ENCODE measurements at places on chromosomes 11 and 22.

GRCh38 chr11:64890522-64890939 is 12.1 kb upstream of the EHD1 start:
- H3K36me3 ChIP-seq: no peaks in the 10 kb centered on the region
- peaks cover 11% of the 10 kb centered on the region for H3K4me1 ChIP-seq
- no peak overlapping the region for H3K27ac ChIP-seq
- DNase-seq: no peak
- H3K4me3 ChIP-seq: no peak overlapping the region

- H3K4me3 ChIP-seq: no peak overlapping the region
- peaks cover 2% of the 10 kb centered on the region for H3K36me3 ChIP-seq
- no peaks in the 10 kb centered on the region for H3K27me3 ChIP-seq
- H3K27ac ChIP-seq: no peak overlapping the region
Observed at GRCh38 chr22:41827671-41828070, 5.2 kb upstream of the SREBF2 start.

- H3K4me3 ChIP-seq: no peak overlapping the region
- no peaks in the 10 kb centered on the region for H3K4me1 ChIP-seq
- H3K27me3 ChIP-seq: no peaks in the 10 kb centered on the region
Observed at GRCh38 chr22:49247194-49247924, 580.3 kb downstream of the BRD1 start.

DNA sequence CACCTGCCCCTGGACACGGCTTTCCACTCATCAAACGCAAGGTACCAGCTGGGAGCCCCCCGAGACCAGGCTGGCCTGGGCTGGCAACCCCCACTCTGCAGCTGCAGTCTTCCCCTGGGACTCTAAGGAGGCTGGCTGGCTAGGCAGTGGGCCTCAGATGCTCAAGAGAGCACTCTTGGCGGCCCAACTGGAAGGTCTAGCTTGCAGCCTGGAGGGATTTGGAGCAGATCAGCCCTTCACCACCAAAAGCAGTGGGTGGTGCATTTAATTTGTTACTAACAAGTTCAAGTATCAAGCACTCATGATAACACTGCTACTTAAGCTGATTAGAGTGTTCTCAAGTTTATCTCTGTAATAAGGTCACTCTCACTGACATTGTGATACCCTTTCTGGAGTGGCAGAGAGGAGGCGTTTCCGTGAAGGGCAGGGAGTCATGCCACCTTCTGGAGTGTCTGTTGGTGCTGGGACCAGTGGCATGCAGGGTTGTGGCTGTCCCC is 21.5 kb downstream of the C22orf23 start:
- H3K27me3 ChIP-seq: no peaks in the 10 kb centered on the region
- H3K27ac ChIP-seq: no peak overlapping the region
- H3K36me3 ChIP-seq: peaks cover 60% of the 10 kb centered on the region
- DNase-seq: no peak

GRCh38 chr22:19419464-19420178 is 11.9 kb downstream of the HIRA start:
- H3K4me1 ChIP-seq: no peaks in the 10 kb centered on the region
- H3K36me3 ChIP-seq: peaks cover 16% of the 10 kb centered on the region
- no peak overlapping the region for H3K27ac ChIP-seq
- DNase-seq: no peak
- H3K4me3 ChIP-seq: no peak overlapping the region

- no peak for DNase-seq
- no peaks in the 10 kb centered on the region for H3K36me3 ChIP-seq
- no peak overlapping the region for H3K27ac ChIP-seq
- H3K27me3 ChIP-seq: no peaks in the 10 kb centered on the region
- H3K4me1 ChIP-seq: peaks cover 25% of the 10 kb centered on the region
- H3K4me3 ChIP-seq: no peak overlapping the region
Observed at GRCh38 chr11:66906061-66906733, 49.3 kb downstream of the LRFN4 start.

DNA sequence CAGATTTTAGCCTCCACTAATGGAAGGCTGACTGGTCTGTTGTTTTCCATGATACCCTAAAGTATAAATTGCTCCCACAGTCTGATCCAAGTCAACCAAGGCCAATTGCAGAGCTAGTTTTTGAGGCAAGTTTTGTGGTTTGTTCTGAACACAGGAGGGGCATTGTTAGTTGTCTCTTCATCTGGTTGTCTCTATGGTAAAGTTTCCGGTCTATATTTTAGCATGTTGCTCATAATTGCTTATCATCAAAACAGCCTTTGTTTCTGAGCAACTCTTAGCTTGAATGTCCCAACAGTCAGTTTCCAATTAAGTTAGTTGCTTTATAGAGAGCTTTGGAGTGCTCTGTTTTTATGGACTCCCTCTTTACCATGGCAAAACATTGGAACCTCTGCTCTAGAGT is 217.6 kb upstream of the CARD18 start:
- no peaks in the 10 kb centered on the region for H3K36me3 ChIP-seq
- H3K4me3 ChIP-seq: no peak overlapping the region
- H3K27ac ChIP-seq: no peak overlapping the region
- no peaks in the 10 kb centered on the region for H3K27me3 ChIP-seq
- no peaks in the 10 kb centered on the region for H3K4me1 ChIP-seq

DNA sequence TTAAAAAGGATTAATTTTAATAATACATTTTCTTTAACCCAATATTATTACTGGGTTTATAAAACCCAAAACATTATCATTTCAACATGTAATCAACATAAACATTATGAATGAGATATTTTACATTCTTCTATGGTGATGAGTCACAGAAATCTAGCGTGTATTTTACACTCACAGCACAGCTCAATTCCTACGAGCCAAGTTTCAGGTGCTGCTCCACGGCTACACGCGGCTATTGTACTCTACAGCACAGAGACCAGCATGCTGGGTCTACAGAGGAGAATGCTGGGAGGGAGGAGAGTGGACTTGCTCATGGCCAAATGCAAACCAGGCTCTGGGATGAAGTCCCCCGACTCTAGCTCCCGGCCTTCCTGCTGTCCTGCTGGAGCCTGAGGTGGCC is 72.0 kb upstream of the LMO1 start:
- H3K4me3 ChIP-seq: no peak overlapping the region
- H3K36me3 ChIP-seq: no peaks in the 10 kb centered on the region
- DNase-seq: no peak

- H3K36me3 ChIP-seq: no peaks in the 10 kb centered on the region
- no peak overlapping the region for H3K27ac ChIP-seq
- no peak overlapping the region for H3K4me3 ChIP-seq
- DNase-seq: no peak
- peaks cover 7% of the 10 kb centered on the region for H3K4me1 ChIP-seq
Observed at GRCh38 chr11:64445651-64446050, 86.7 kb downstream of the RPS6KA4 start.

- no peak overlapping the region for H3K27ac ChIP-seq
- no peaks in the 10 kb centered on the region for H3K4me1 ChIP-seq
- no peaks in the 10 kb centered on the region for H3K36me3 ChIP-seq
- H3K27me3 ChIP-seq: no peaks in the 10 kb centered on the region
- no peak for DNase-seq
Observed at GRCh38 chr11:13923716-13924650, 38.5 kb upstream of the SPON1 start.

DNA sequence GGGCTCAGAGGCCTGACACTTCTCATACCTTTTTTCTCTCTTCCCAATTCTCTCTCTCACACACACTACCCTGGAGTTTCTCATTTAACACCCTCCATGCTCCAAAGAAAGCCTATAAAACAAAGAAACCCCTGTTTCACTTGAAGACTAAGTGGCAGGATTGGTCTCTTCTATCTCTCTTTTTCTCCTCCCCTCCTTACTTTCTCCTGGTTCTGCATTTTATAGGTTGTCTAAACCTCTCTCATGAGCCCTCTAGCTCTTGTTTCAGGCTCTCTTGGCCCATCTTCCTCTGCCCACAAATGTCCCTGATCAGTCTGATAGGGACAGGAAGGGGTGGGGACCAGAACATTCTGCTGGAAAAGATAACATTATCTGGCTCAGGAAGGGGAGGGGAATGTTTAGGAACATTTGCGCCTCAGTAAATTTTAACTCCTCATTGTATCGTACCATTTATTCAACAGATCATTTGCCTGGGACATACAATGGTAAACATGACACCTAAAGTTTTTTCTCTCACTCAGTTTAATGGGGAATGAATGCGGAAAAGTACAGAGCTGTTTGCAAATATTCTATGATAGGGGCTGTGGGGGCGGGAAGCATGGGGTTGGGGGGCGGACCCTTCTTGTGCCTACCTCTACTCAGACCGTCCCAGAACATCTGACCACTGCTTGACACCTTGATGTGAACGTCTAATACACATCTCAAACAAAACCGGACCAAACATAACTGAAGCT is 10.8 kb downstream of the CRYBA4 start:
- H3K4me1 ChIP-seq: no peaks in the 10 kb centered on the region
- H3K36me3 ChIP-seq: no peaks in the 10 kb centered on the region
- H3K4me3 ChIP-seq: no peak overlapping the region

- H3K4me1 ChIP-seq: no peaks in the 10 kb centered on the region
- H3K27me3 ChIP-seq: no peaks in the 10 kb centered on the region
- H3K27ac ChIP-seq: no peak overlapping the region
- no peaks in the 10 kb centered on the region for H3K36me3 ChIP-seq
Observed at GRCh38 chr11:15016200-15016599, 44.0 kb upstream of the CALCA start.

DNA sequence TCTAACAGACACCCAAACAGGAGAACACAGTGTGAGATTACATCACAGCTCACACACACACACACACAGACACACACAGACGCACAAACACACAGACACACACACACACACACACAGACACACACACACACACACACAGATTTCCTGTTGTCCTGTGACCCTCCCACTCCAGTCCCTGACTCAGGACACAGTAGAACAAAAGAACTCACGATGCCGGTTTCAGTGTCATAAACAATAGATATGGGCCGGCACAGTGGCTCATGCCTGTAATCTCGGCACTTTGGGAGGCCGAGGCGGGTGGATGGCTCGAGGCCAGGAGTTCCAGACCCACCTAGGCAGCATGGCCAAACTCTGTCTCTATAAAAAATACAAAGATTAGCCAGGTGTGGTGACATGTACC is 13.8 kb upstream of the KAT5 start:
- H3K4me1 ChIP-seq: peaks cover 6% of the 10 kb centered on the region
- no peaks in the 10 kb centered on the region for H3K36me3 ChIP-seq
- H3K27ac ChIP-seq: no peak overlapping the region
- DNase-seq: no peak
- no peaks in the 10 kb centered on the region for H3K27me3 ChIP-seq
- H3K4me3 ChIP-seq: no peak overlapping the region

GRCh38 chr11:76410851-76411357 is 29.8 kb downstream of the GVQW3 start:
- no peaks in the 10 kb centered on the region for H3K27me3 ChIP-seq
- peaks cover 7% of the 10 kb centered on the region for H3K4me1 ChIP-seq
- no peaks in the 10 kb centered on the region for H3K36me3 ChIP-seq
- no peak overlapping the region for H3K4me3 ChIP-seq

DNA sequence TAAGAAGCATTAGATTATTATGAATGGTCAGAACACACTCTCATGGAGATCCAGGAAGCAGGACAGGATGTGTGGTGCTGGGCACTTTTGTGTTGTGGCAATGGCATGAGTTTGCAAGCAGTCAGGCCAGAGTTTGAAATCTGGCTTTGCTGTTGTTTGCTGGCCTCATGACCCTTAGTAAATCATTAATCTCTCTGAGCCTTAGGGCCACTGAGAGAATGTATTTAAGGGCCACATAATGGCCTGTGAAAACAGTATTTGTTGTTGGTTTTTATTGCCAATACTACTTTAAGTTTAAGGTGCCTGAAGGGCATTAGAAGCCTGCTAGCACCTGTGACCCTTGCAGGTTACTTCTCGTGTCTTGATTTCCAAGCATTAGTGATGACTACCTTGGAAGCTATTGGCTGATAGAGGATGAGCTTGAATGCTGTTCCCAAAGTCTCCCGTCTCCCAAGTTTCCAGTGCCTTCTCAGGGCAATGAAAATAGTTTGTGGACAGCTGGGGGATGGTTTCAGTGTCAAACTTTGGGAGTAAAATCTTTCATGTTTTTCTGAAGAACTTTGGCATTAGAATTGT is 24.6 kb downstream of the STIM1 start:
- no peaks in the 10 kb centered on the region for H3K27me3 ChIP-seq
- no peak for DNase-seq
- no peaks in the 10 kb centered on the region for H3K36me3 ChIP-seq
- H3K4me3 ChIP-seq: no peak overlapping the region
- H3K27ac ChIP-seq: no peak overlapping the region

DNA sequence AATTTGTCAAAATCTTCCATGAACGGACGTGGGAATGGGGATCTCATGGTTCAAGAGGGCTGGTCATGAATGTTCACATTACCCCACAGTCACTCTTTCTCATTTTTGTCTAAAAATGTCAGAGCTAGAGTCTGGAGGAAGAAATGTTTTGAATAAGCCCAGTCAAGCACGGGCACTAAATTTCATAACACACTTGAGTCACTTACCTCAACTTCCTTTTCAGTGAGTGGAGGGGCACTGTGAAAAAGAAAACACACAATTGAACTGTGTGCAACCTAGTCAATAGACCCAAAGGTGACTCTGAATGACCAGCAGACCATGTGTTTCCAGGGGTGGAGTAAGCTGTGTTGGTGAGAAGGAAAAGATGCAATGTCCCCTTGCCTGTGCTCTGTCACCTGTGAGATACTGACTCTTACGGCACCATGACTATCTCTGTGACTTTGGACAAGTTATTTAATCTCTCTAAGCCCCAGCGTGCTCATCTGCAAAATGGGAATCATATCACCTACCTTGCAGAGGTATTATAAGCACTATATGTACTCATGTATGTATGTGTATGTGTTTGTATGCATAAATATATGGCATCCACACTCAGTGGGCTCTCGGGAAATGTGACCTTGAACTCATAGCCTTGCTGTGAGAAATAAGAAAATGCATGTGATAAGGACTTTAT is 38.2 kb upstream of the LYVE1 start:
- no peaks in the 10 kb centered on the region for H3K36me3 ChIP-seq
- H3K4me3 ChIP-seq: no peak overlapping the region
- no peak for DNase-seq
- H3K4me1 ChIP-seq: peaks cover 5% of the 10 kb centered on the region

DNA sequence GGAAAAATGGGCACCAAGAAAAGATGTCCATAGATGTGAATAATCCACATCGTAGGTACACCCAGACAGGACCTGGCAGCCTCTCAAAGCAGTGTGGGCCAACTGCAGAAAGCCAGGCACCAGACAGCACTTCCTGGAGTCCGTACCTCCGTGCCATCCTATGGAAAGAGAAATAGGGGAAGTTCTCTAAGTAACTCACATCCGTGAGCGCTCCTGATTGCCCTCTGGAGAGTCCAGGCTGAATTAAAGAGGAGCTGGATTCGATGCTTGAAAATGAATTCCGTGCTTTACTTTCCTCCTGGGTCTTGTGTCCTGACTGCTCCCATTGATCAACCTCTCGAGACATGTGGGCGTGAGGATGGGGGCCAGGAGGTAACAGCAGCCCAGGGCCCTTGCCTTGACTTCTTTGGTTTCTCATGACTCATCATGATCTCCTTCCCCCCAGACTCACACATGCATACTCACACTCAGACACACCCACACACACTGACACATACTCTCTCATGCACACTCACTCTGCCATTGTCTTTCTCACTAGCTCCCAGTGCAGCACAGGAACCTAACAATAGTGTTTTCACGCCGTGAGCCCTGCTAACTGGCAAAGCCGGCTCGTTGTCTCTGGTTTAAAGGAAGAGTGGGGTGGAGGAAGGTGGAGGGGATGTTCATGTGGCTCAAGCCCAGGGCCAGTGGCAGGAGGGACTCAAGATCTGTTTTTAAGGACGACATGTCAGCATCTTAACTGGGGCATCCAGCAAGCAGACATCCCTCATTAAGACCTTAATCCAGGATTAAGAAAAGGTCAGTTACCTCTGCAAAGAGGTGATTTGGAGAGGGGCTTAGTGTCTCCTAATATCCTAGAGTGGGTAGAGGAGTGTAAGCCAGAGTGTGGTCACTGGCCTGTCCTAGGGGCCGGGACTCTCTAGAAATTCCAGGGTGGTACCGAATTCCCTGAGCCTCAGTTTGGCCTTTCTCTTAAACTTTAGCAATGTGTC is 104.2 kb downstream of the SCN3B start:
- H3K27me3 ChIP-seq: no peaks in the 10 kb centered on the region
- H3K4me3 ChIP-seq: no peak overlapping the region
- no peaks in the 10 kb centered on the region for H3K36me3 ChIP-seq
- no peak for DNase-seq

All from neuronal stem cell (in vitro differentiated cells).